Nephron progenitor cell (in vitro differentiated cells): ENCODE measurements at places on chromosomes 3 and 15.

DNA sequence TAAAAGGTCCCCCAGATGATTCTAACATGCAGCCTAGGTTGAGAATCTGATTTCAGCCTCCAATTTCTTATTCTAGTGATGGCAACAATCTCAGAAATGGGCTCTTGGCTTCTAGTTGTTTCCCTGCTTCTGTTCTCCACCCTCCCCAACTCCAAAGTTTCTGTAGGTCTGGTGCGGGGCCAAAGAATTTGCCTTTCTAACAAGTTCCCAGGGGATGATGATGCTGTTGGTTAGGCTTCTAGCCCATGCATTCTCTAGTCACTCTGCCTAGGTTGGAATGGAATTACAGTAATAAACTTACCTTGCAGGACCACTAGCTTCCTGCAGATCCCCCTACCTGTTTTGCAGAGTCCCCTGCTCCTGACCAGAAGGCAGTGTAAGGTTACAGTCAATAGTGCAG, 103.2 kb upstream of the PPP2R3A start:
- no peak for DNase-seq

DNA sequence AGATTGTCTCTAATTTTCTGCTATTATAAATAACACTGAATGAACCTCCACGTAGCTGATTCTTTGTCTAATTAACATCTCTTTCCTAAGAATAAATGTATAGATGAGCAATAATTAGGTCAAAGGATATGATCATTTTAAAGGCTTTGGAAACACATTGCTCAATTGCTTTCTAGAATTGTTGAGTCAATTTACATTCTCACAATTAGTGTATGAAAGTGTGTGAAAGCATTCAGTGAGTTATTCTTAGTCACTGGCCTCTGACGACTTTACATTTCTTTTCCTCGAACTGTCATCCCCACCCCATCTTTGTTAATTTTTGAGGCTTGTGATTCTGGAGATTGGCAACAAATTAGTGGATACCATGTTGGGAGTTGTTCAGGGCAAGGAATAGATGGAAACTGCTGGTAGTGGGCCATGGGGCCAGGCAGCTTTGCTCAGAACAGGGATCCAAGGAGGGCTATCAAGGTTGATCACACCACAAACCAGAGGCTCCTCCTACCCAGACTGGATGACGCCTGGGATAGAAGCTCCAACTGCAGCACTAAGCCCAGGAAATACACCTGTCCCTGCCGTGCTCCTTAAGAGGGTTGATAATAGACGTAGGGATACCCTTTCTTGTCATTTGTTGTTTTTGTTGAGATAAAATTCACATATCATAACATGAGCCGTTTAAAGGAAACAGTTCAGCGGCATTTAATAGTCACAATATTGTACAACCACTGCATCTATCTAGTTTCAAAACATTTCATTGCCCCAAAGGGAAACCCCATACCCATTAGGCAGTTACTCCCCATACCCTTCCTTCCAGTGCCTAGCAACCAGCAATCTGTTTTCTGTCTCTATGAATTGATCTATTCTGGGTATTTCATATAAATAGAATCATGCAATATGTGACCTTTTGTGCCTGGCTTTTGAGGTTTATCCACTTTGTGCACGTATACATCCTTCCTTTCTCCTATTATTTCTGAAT, 27.9 kb downstream of the EIF1B start:
- DNase-seq = no peak

GRCh38 chr15:66941108-66941711, 124.2 kb upstream of the SMAD3 start:
- DNase-seq = no peak

DNA sequence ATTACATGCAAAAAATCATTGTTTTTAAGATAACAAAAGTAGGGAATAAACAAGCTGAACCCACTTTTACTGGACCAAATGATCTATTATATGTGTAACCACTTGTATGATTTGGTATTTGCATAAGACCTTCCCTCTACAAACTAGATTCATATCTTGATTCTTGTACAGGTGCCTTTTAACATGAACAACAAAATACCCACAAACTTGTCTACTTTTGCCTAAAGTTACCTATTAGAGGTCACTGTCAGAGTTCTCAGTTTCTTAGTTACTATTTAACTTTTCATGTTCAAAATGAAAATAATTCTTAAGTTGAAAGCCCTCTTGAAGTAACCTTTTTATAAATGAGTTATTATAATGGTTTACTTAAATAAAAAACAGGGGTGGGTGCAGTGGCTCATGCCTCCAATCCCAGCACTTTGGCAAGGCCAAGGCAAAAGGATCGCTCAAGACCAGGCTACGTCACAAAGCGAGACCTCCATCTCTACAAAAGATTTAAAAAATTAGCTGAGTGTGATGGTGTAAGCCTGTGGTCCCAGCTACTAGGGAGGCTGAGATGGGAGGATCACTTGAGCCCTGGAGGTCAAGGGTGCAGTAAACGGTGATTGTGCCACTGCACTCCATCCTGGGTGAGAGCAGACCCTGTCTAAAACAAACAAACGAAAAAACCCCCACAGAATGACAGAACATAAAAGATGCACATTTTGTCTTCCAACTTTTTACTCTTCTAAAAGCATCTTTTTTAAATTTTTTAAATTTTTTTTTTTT, 16.0 kb downstream of the ACTR8 start:
- no peak for DNase-seq

DNA sequence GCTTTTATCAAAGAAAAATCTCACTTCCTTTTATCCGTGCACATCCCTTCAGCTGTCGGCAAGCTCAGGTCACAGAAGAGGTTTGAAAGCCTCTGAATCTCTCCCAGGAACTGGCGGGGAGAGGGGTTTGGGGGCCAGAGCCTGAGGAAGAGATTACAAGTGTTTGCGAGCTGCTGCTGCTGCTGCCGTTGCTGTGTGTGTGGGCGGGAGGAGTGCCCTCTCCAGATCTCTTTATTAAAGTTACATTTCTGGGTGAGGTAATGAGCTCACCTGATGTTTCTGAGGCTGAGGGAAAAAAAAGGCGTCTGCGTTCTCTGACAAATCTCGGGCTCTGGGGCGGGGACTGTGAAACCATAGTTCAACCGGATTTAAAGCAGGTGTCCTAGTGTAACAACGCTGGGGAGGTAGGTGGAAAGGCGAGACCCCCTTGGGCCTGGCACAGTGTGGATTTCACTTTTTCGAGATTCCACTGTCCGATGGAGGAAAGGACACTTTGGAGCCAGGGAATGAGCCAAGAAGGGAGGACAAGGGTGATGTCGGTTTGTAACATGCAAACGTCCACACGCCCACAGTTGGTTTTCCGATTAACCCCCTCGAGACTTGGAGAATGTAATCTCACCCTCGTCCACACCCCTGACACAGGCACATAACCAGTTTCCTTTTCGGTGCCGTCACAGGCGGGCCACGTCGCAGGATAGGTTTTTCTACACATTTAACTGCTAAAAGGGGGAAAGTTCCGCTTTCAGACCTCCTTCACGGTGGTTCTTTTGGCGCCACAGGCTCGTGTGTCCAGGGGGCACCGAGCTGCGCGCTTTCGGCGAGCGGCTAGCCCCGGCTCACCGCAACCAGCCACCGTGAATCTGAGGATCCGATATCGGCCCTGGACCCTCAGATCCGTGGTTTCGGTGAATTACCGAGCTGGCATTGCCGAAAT, 2.1 kb downstream of the ALCAM start:
- DNase-seq = peak; percentile 17

- DNase-seq = no peak
These were observed 51.6 kb downstream of the TP53BP1 start for GRCh38 chr15:43441316-43441715.

DNA sequence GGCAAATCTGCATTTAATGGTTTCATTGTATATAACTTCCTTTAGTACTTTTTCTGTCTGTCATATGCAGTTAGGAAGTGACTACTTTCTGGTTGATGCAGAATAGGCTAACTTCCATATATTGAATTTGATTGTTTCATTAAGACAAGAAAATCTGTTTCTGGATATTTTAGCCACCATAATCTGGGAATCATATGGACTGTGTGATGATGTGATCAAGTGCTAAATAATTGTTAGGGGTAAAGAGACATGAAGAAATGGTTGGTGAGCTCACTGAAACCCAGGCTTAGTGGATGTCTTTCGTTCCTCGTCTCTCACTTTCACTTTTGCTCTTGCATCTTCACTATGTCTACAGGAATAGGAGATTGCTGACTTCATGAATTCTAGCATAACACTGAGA, 3.5 kb upstream of the MNS1 start:
- DNase-seq = no peak
